Cardiac septum (tissue), 1 donor: ENCODE measurements at places on chromosomes 4 and X. TPM values are rescaled to one million over a fixed set of nuclear protein-coding genes. Genes with fewer than 3 reads are reported as not detected.

DNA sequence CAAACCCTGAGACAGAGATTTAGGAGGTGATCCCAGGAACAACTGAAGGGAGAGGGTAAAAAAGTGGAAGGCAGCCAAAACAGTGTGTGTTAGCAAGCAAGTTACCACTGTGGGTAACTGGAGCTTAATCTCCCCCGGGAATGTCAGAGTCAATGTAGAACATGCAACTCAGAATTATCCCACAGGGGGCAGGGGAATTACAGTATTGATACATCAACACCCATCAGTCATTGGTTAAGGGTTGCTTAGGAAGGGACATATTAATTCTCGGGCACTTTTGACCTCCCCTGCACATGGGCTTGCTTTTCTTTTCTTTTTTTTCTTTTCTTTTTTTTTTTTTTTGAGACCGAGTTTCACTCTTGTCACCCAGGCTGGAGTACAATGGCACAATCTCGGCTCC, 29.3 kb downstream of the CXorf58 start:
- DNase-seq: no peak

The GK gene
- total RNA-seq: 8.7 TPM

The CSAG3 gene
- not detected for total RNA-seq

GRCh38 chr4:154313004-154313585, 178.5 kb downstream of the DCHS2 start:
- no peak for DNase-seq

DNA sequence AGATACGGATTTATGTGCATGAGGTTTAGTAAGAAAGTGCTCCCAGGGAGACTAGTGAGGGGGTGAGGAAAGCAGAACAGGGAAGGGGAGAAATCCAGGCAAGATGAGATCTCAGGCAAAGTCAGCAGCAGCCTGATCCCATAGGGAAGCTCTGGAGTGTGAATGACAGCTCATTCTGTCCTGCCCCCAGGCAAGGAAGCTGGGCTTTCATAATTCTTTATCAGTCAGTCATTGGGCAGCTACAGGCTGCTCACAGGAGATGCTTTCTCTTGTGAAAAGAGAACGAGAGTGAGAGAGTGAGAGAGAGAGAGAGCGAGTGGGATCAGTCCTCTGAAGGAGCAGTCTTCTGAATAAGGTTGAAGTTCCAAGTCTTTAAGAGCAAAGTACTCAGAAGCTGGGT, 48.1 kb downstream of the SRPX start:
- no peak for DNase-seq

- DNase-seq: no peak
Measured at GRCh38 chr4:100016191-100016590, 66.1 kb upstream of the H2AZ1 start.
